ENCODE measurements at places on chromosomes 6 and 20.

DNA sequence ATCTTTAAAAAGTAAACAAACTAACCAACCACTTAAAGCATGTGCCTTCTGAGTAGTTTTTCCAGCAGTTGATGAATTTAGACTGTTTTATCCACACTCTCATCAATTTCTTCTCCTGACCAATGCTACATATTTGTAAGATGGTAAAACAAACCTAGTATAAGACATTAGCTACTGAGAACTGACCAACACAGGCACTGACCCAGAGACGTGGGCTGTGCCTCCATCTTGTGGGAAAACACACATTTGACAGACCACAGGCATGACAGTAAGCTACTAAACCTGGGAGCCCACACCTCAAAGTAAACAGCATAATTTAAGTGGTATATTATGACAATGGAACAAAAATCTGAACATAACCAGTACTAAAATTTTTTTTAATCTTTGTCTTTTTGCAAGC lies 121.4 kb upstream of the NRSN1 start:
- DNase-seq = no peak

DNA sequence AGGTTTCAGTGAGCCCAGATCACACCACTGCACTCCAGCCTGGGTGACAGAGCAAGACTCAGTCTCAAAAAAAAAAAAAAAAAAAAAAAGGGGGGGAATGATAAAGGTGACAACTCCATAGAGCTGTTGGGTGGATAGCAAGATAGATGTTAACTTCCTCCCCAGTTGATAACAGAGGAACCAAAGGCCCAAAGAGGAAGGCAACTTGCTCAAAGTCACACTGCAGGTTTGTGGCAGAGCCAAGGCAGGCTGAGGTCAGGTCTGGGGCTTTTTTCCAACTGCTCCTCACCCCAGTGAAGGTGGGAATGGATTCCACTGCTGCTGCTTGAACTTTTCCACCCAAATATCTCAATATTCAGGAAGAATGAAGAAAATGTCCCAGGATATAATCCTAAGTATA lies 26.7 kb downstream of the HCK start:
- no peak for DNase-seq

DNA sequence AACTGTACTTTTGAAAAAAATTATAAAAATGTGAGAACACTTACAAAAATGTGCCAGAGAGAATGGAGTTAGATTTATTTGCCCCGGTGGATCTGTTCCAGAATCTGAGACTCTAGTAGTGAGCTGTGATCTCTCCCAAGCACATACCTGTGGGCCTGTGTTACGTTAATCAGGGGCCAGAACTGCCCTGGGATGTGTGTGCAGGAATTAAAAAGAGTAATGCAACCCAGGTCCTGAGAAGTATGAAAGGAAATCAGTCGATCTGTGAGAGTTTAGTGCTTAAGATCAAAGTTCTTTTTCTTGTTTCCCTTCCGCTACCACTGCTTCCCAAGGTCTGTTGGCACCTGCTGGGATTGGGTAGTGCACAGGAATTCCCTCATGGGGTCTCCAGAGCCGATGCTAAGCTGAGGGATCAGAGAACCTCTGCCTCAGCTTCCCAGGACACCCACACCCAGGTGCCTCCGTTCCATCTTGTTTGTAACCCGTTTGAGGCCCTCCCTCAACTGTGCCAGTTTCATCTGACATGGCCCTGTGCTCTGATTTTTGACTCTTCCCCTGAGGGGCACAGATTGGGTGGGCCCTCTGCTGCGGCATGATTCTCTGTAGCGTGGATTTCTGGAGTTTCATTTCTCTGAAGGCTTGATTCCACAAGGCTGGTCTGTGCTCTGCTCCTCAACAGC lies 87.7 kb downstream of the RREB1 start:
- DNase-seq = no peak

DNA sequence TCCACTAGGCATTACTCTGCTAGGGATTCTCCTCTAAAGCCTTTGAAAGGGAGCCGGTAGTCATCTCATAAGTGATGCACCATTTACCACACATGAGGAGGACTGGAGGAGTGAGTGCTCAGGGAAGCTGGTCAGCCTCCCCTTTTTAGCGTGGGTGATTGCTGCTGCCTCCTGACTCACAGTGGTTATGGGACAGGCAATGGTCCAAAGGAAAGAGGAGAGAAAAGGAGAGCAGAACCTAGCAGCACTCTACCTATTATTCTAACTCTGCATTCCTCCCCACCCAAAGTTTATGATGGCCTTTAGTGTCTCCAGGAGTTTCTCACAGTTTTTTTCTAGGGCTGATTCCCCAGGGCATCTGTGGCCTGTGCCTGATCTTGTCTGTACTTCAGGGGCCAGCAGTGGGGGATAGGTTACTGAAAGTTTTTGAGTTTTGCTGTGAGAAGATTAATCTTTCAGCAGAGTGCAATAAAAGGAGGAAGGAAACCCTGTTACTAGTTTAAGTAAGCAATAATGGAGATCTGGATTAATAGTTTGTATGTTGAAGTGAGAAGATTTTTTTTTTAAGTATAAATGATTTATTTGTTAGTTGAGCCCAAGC lies 36.4 kb upstream of the GCLC start:
- no peak for DNase-seq

DNA sequence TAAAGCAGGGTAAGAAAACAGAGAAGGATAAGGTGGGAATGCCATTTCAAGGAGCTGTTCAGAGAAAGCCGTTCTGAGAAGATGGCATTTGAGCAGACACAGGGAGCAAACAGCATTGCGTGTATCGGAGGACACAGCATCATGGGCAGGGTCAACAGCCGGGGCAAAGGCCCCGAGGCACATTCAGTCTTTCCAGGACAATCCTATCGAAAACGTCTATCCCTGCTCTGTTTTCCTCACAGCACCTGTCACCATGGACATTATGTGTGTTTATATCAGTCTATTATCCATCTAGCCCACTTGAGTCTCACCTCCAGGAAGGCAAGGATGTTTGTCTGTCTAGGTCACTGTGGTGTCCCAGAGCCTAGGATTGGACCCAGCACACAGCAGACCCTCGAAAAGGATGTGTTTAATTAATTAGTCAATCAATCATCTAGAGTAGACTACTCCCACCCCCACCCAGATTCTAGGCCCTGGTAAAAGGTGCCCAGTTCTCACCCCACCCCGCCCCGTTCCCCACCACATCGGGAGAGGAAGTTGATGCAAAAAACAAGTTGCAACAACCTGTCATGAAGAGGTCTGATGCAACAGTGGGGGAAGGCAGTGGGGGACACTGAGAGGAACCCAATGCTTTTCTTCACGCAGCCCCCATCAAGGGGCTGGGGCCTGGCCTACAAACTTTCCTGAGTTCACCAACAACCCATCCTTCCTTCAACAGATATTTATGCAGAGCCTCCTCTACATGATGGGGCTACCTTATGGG lies 66.6 kb downstream of the PREX1 start:
- DNase-seq = no peak

DNA sequence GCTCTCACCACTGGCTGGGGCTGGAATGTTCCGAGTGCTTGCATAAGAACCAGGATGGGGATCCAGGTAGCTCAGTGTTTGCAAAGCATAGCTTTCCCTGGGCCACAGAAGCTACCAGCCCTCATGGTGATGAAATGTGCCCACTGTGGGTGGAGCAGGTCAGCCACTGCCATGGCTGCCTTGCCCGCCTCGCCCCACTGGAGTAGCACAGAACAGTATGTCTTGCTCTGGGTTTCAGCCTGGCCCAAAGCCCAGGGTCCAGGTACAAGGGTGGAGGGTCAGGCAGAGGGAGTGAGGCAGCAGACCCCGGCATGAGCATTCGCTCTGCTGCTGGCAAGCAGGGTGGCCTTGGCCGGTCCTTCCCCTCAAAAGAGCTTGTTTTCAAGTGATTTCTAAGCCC lies 34.7 kb downstream of the KCNK17 start:
- no peak for DNase-seq

GRCh38 chr20:54290636-54291035 lies 82.7 kb downstream of the PFDN4 start:
- no peak for DNase-seq

DNA sequence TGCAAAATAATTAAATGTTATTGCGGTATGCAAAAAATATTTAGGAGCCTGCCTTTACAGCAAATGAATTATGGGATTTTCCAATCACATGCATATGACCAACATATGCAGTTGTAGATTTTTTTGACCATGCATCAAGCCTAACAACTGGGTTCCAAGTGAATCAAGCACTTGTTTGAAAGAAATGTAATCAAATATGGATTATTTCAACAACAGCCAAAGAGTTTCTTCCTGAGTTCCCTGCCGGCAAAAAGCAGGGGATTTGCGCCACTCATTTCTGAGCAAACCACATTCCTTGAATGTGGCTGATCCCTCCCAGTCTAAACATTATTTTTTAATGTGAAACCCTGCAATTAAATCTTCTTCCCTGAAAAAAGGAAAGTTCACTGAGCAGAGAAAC lies 100.1 kb upstream of the ADTRP start:
- DNase-seq = no peak

- DNase-seq = no peak
Observed at GRCh38 chr6:33278392-33278741, 1.4 kb downstream of the B3GALT4 start.

GRCh38 chr6:47879015-47879414 lies 97.2 kb downstream of the OPN5 start:
- no peak for DNase-seq

DNA sequence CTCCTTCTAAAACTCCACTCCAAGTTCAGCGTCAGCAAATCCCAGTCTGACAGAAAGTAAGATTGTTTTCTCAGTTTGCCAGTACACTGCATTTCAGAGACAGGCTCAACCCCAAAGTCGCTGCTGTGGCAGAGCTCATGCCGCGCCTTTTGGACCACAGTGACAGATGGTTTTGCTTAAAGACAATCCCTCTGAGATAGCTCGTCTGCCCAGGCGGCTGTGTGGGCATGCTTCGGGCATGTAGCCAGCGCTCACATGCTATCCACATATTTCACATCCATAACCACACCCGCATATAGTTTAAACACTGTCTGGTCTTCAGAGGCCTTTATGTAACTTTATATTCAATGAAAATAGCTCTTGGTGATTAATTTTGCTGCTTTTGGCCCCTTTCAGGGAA lies 14.7 kb upstream of the PXDC1 start:
- no peak for DNase-seq

- no peak for DNase-seq
Observed at GRCh38 chr6:166925141-166925996, 31.0 kb downstream of the RNASET2 start.

DNA sequence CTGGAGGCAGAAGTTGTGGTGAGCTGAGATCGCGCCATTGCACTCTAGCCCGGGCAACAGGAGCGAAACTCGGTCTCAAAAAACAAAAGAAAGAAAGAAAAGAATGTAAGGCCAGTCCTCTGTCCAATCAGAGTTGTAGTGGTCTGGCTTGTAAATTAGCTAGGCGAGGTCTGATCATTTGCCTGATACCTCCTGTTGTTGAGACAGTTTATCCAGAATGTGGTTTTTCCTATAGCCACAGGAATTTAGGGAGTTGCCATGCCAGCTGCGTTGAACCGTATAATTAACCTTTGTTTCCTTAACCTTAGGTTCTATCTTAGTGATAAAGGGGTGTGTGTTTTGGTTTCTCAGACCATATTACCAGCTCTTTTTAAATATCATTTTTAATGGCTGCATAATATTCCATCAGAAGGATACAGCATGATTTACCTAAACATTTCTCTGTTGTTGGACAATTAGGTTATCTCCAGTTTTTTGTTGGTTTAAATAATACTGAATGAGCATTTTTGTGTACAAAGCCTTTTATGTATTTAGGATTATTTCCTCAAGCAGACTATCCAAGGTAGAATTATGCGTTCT lies 11.7 kb upstream of the PPARD start:
- DNase-seq = no peak

DNA sequence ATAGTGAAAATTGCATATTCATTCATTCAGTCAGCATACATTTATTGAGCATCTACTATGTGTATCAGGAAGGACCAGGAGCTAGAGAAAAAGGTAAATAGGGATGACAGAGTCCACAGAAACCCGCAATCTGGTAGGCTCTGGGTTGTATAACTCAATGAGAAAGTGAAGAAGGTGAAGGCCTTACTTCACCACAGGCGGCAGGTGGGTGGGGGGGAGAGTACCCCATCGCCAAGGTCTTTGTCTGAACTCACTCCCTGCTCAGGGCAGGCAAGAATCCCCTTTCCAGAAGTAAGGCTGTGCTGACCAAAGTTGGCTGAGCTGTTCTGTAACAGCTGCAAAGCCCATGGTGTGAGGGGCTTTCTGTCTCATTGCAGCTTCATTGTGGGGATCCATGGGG lies 81.3 kb downstream of the CDH26 start:
- no peak for DNase-seq

DNA sequence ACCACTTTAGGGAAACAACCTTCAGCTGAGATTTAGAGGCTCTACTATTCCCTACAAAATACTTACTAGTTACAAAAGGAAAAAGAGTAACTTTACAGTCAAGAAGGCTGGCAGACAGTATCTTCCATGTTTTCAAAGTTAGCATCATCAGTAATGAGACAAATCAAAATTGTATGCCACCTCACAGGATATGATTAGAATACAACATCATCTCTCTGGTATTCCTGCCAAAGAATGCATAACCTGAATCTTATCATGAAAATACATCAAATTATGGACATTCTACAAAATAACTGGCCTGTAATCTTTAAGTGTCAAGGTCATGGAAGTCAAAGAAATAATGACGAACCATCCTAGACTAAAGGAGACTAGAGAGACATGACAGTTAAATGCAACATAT lies 38.4 kb downstream of the CDK5RAP1 start:
- no peak for DNase-seq

GRCh38 chr20:52590100-52590499 lies 382.1 kb upstream of the TSHZ2 start:
- no peak for DNase-seq

- no peak for DNase-seq
Observed at GRCh38 chr6:138979813-138980668, 8.0 kb downstream of the REPS1 start.

DNA sequence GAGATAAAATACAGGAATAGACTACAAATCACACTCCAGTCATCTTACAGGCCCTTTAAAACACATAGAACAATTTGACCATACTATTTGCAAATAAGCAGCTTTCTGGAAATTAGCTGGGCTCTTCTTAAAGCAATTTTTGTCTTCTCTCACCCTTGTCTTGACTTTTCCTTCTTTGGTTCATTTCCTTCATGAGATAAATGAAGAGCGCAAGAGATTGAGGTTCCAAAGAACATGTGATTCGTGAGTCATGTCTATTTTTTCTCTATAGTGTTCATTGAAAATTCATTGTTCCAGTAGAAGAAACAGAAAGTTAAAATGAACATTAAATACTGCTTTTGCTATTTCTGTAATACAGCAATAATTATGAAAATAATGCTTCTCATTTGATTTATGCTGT lies 33.9 kb downstream of the PRDM1 start:
- no peak for DNase-seq

DNA sequence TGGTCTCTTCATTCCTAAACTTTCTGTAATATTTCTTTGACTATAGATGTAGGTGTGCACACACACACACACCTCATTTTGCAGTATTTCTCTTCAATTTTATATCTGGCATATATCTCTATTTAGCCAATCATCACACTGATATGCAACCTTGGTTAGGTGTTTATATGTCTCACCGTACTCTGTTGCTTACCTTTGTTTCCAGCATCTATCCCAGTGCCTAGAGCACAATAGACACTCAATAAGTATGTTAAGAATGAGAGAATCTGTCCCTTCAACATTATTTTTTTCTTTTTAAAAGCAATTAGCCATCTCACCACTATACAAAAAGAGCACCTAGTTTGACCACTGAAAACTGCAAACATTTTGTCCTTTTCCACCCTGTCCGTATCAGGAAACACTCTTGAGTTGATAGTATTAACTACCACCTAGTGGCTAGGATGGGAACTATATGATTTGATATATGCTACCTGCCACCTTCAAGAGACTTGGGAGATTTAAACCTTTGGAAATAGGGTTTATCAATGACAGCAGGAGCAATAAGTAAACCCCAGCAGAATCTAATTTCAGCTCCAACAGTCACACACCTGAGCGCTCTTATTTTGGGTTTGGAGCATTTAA lies 48.7 kb upstream of the RSPO3 start:
- no peak for DNase-seq
